Activated naive CD8-positive, alpha-beta T cell treated with anti-CD3 and anti-CD28 coated beads for 36 hours (primary cell): ENCODE measurements at places on chromosomes 2 and 18.
A peak's percentile ranks its signal among the peaks of the same experiment; 100 is the strongest.

DNA sequence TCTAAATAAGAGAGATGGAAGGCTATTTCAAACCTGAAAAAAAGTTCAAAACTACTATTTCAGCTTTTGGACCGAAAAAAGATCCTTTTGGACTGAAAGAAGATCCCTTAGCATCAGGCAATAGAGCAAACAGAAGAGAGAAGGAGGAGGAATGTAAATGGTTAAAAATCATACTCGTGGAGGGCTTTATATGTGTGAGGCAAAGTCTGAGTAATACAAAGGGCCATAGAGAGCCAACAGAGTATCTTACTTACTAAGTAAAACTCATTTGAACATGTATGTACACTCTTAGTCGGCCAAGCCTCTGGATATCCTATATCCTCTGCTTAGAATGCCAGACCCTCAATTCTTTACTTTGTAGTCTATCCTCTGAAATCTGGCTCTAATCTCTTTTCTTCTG lies 55.7 kb downstream of the ITSN2 start:
- no peak for DNase-seq

GRCh38 chr18:56173542-56174220 lies 464.7 kb downstream of the TXNL1 start:
- DNase-seq: no peak

- no peak for DNase-seq
These were observed 144.0 kb downstream of the LDLRAD4 start for GRCh38 chr18:13362607-13363006.

DNA sequence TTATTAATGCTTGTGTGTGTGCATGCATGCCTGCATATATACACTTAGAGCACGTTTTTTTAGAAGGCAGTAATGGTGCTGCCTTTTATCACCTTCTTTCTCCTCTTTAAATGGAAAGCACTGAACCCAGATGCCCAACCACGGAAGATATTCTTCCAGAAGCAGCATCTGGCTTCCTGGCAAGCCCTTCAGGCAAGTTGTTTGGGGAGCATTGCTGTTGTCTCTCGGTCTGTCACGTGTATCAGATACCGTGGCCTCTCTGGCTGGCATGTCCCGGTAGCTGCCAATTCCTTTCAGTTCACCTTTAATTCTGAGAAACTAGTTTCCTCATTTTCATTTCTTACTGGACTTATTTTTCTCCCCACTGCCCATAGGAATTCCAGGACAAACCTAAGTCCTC lies 587.8 kb downstream of the ARHGAP15 start:
- no peak for DNase-seq

DNA sequence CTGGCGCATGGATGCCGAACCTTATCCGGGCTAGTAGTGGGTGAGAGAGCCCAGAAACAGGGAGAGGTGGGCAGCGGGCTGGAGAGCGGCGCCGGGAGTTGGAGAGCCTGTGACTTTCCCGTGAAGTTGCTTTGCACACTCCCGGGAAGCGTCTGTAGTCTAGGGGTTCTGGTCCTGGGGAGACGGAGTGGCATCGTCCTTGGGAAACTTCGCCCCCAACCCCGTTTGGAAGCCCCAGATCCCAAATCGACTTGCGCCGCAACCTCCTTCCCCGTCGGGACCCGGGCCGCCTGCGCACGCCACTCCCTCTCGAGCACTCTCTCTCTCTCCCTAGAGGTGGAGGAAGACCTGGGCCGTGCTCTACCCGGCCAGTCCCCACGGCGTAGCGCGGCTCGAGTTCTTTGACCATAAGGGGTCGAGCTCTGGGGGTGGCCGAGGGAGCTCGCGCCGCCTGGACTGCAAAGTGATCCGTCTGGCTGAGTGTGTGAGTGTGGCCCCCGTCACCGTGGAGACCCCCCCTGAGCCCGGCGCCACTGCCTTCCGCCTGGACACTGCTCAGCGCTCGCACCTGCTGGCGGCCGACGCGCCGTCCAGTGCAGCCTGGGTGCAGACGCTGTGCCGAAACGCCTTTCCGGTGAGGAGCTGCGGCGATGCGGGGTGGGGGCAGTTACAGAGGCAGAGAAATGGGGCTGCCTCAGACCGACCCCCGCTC lies 456 bp downstream of the DOK1 start:
- DNase-seq: peak; percentile 54

DNA sequence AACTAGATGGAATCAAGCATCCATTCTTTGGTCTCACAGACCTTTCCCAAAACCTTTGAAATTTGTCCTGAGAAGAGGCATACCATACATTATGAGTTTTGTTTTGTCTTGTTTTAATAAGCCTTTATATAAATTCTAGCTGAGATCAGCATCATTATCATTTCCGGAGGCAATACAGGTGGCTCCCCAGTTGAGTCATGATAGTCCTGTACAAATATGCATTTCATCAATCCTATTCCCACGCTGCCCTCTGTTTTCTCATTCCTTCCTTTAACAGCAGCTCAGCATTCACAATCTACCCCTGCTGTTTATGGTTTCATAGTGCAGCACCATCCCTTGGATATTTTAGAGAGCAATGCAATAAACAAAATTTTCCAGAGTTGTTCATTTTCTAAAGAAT lies 216.7 kb downstream of the TXNL1 start:
- DNase-seq: no peak

GRCh38 chr2:175880-176820 lies 87.7 kb downstream of the SH3YL1 start:
- DNase-seq: peak; percentile 26

DNA sequence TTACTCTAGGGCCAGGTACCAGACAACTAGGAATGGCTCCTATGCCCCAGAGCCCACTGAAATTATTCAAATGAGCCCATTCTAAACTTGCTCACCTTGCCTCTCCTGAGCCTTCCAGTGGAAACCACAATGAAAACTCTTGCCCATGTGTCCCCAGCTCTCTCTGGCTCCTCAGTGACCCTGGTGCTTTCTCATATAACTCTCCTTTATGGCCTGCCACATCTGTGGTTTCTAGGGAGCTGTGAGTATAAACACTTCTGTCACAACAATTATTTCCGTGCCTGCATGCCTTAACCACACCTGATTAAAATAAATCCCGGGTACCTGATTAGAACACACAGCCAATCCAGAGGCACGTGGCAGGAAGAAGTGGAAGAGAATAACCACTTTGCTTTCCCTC lies 333.0 kb upstream of the SPRED2 start:
- DNase-seq: no peak

DNA sequence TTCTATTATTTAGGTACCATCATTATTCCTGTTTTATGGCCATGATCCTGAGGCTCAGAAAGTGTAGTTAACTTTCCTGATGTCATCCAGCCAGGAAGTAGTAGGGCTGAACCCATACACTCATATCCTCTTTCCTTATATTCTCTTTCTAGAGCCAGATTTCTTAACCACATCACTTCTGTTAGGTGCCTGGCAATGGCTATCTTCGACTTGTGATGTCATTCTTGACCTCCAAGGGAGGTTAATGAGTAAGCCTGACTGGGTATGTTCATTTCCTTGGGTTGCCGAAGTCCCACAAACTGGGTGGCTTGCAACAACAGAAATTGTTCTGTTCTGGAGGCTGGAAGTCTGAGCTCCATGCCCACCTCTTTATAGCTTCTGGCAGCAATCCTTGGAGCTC lies 43.4 kb downstream of the ITGB6 start:
- DNase-seq: no peak

GRCh38 chr2:200863782-200864175 lies 679 bp downstream of the CLK1 start:
- DNase-seq: no peak

DNA sequence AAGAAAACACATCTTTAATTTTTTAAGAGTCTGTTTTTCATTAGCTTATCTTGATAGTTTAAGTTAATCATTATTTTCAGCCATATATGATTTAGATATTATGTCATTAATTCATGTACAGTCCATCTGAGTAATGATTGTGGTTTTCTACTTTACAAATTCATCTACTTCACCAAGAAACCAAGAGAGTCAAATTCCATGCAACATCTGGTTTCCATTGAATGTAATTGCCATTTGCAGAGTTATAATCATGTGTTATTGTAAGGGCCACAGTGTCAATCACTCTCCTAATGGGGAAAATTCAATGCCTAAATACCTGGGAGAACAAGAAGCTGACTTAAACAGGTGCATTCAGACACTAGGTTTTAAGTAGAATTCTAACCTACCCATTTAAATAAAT lies 217.2 kb upstream of the OSR1 start:
- no peak for DNase-seq
